NCI-H2029 treated with DMSO at 0.1 percent for 48 hours (cell line): ENCODE measurements at places on chromosomes 5 and 9.

- DNase-seq = no peak
Measured at GRCh38 chr5:123398058-123398733, 25.0 kb downstream of the CEP120 start.

DNA sequence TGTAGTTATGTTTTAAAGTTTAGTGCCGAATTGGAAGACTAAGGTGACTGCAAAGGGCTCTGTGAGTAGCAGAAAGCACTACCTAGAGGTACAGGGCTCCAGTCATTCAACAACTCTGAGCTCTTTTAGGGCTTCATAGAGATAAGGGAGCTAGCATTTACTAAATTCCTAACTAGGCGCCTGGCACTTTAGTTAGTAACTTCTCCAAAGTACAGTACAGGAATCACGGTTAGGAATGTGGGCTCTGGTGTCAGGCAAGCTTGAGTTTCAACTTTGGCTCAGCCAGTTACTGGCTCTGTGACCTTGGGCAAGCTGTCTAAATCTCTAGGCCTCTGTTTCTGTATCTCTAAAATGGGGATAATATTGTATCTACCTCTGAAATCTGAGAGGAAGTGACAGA is 115.3 kb downstream of the SLIT3 start:
- DNase-seq = no peak

GRCh38 chr9:125280945-125281344 is 19.3 kb downstream of the GAPVD1 start:
- DNase-seq = no peak

DNA sequence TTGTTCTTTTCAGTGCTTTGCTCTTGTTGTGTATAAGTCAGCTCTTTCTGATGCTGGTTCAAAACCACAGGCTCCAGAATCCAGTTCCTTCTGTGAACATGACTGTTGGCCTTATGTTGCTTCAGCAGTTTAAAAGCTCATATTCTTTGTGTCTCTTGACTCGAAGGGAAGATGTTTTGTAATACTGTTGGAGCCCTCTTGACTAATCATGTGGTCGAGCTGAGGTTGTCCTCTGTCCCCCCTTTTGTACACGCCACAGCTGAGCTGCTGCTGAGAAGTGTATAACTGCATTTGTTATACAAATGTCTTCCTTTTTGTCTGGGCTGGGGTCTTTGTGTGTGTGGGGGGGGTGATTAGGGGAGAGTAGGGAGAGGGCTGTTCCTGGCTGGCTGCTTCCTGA is 35.8 kb downstream of the SLC36A1 start:
- no peak for DNase-seq

DNA sequence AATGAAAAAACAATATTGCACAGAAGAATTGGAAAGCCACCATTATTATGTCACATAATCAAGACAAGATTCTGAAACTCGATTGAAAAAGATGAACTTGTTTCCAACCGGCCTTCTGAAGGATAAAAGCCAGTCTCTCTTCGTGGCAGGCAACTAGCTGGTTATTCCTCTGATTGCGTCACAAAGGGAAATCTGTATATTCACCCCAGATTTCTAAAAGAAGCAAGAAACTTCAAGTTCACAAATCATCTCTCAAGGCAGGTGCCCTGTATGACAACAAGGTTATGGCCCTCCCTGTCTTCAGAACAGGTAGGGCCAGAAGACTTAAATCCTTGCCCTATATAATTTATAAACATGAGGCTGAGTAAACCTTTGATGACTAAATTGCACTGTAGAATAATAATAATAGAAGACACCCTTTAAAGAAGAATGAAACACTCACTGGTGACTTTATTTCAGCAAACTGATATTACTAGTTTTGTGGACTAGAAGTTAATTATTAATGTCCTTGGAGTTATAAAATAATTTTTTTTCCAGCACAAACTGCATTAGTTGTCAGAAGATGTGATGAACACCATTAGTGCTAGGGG is 2.9 kb upstream of the KLF4 start:
- DNase-seq = no peak

- DNase-seq = no peak
Measured at GRCh38 chr5:139343476-139343875, 1.8 kb downstream of the PAIP2 start.

DNA sequence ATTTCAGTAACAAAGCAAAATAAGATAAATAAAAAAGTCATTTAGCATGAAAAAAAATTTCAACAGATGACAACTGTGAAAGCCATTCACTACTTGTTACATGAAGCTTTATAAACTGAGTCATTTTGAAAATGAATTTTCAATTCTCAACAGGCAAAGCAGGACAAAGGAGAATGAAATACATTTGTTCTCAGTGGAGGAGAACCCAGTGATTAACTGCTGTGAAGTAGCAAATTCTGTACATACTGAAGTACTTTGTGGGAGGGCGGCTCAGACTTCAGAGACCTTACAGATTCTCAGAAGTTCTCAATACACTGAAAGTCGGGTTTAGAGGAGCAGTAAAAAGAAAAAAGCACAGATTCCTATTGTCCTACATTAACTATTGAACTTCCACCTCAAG is 21.7 kb downstream of the SKIC3 start:
- no peak for DNase-seq

DNA sequence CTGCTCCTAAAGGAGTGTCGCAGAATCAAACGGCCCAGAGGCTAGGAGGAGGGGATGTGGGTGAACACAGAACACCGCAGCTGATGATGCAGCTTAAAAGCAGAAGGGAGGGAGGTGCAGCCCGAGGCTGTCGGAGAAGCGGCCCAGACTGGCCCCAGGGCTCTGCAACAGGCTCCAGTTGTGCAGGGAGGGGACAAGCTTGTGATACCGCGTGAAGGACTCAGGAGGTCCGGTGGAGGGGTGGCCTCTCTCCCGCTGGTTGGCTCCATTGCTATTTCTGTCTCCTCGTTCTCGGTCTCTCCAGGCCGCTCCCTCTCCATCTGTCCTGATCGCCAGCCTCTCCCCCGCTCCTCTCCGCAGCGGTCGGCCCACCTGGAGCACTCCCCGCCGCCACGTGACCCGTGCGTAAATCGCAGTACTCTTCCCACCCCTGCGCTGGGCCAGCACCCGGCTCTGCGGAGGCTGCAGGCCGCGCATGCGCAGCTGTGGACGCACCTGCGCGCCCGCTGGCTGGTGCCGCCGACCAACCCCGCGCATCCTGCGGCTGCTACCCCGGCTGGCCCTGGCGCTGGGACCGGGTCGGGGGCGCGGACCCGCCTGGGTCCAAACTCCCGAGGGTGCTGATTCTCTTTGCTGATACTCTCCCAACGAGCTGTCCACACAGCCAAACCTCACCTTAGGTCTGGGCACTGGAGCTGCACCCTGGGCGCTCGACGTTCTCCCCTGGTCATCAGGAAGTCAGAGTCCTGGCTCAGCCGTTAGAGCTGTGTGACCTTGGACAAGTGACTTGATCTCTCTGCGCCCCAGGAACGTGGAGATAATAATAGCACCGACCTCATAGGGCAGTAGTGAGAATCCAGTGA is 3.7 kb upstream of the STXBP1 start:
- peak; percentile 89 for DNase-seq

DNA sequence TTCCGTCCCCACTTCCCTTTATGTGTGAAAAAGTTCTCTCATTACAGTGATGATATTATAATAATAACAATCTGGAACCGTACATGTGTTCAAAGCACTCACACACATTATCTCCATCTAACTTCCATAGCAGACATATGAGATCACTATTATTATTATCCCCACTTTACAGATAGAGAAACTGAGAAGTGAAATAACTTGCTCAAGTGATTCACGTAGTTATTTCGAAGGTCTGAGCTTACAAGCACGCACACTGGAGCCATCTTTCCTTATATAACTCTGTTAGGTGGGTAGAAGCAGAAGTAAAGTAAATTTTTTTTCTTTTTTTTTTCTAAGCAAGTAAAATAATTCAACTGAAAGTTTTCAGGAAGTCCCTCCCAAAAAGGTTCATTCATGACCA is 62.9 kb upstream of the PTGER4 start:
- no peak for DNase-seq

GRCh38 chr5:62608529-62609511 is 30.2 kb downstream of the LRRC70 start:
- DNase-seq = no peak

- no peak for DNase-seq
Measured at GRCh38 chr9:112382501-112383364, 2.8 kb downstream of the HSDL2 start.

DNA sequence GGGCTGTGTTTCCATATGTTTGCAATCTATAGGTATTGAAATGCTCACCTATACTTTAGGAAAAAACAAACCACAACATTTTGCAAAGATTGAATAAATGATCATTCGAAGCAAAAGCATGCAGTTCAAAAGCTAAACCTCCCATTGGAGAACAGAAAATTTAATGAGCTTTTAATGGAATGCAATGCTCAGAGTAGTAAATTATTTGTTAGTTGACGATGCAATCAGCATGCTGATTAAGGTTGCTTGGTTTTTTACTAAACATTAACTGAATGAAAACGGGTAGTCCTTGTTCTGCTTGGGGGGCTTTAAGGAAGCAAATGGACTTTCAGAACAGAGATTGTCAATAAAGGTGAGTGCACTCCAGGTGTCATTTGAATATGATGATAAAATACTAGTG is 123.3 kb upstream of the TMEM161B start:
- no peak for DNase-seq

DNA sequence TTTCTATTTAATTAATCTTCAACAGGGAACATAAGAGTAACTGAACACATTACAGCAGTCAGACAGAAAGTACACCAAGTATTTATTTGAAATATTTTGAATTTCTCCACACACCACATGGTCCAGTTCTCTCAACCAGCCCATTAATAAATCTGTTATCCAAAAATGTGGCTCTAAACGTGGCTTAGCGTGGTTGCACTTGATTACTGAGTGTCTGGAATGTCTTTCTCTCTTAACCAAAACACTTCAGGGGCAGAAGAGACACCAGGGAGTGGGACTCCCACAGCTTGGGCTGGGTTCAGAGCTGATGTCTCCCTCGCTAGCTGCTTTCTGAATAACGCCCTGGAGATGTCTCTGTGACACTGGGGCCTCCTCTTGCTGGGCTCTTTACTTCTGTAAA is 52.6 kb upstream of the FANCC start:
- no peak for DNase-seq

GRCh38 chr9:69181908-69182353 is 7.9 kb downstream of the TJP2 start:
- no peak for DNase-seq

DNA sequence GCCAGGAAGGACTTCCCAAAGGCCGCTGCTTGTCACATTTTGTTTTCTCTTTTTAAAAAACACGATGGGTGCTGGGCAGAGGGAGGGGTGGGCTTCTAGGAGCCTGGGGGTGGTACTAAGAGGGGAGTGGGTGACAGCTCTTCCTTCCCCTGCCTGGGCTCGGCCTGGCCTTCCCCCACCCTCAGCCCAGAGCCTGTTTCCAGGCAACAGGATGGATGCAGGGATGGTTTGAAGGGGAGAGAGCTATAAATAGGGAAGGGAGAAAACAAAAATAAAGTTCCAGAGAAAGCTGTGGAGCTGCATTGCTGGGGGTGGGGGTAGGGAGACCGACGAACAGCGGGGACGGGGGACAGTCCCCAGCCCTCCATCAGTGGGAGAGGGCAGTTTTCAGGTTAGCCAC is 6.6 kb upstream of the GPRIN1 start:
- DNase-seq = no peak

DNA sequence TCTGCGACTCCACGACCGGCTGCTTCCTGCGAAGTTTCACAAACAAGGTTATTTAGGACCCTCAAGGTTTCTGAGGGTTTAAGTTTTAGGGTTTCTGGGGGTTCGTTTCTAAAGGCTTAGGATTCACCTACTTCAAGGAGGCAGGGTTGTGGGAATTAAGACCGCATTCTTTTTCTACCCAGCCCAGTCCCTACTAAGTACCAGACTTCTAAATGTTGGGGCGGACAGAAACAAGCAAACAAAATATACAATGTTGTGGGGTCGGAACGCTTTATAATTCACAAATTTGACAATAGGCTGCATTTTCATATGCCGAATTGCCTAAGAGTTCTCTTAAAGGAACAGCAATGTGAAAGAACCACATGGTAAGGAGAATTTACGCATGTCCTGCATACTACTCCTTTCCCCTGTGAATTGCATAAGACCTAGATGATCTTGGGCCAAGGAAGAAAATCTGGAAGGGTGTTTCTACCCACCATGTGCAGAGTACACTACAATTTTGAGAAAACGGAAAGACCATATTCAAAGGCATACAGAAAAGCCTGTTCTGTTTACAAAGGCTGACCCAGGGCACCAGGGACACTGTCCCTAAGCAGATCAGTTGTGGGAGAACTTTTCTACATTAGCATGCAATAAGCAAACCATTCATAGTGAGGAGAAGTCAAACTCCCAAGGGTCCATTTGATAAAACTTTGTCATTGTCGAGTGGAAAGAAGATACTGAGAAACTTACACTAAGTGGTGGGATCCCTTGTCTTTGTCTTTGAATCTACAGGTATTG is 457.3 kb downstream of the RAB3C start:
- DNase-seq = no peak

- no peak for DNase-seq
Measured at GRCh38 chr9:97441729-97442128, 29.8 kb downstream of the TDRD7 start.

DNA sequence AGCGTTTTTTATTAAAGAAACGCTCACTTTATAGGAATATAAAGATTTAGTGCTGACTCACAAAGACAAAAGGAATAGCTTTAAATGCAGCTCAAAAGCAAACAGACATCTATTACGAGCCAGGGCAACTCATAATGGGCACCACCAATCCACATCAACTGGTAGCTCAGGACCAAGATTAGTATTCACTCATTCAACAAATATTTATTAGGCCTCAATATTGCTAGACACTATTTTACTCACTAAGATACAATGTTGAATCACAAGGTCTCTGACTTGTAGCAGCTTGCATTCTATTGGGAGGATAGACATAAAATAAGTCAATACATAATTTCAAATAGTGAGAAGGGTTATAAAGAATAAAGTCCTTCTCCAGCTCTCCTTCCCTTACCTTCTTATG is 8.0 kb upstream of the MAN2A1 start:
- DNase-seq = no peak

GRCh38 chr5:68405026-68405684 is 189.6 kb downstream of the PIK3R1 start:
- DNase-seq = no peak

GRCh38 chr5:138275379-138275782 is 960 bp upstream of the GFRA3 start:
- DNase-seq = no peak

GRCh38 chr5:143304836-143305475 is 98.5 kb downstream of the NR3C1 start:
- no peak for DNase-seq

- no peak for DNase-seq
Measured at GRCh38 chr5:68148096-68148495, 67.5 kb upstream of the PIK3R1 start.

DNA sequence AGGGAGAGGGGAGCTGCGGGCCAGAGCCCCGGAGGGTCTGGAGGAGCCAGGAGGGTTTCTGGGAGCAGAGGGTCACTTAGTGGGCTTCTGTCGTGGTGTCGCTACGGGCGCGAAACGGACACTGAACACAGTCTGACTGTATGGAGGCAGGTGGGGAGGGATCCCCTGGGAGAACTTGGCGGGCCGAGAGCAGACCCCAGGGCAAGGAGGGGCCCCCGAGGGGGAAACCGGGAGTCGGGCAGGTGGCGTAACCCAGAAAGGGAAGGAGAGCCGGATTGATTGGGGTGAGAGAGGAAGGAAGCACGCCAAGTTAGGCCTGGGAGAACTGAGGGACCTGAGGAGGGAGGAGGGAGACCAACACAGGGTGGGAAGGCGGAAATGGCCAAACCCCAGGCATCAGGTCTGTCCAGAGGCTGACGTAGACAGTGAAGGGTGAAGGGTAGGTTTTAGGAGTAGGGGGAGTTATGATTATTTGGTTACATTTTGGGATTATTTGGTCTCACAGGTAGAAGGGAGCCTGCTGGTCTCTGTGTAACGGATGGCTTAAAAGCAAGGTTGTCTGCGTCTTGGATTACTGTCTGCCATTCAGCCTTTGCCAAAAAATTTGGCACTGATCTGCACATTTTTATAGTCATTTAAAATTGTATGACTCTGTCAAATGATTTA is 3.3 kb upstream of the MSMP start:
- peak; percentile 57 for DNase-seq
